ENCODE measurements at places on chromosomes 1 and 21.

DNA sequence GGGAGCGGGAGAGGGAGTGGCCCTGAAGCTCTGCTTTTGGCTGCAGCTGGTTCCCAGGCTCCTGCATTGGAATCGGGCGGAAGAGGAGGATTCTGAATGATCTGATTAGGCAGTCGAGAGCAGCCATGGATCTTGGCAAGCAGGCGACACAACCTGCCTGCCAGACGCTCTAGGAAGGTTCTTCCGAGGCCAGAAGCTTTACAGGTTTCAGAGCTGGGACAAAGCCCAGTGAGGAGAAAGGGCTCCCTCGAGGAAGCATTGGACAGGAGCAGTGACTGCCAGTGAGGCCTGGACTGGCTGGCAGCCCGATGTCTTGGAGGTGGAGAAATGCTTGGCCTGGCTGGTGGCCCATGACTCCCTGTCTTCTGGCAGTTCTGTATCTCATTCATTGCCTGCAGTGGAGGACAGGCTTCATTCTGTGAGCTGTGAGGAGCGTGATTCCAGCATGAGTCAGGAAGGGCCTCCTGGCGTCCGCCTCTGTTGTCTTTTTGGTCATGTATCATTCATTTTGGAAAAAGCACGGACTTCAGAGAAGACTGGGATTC lies 132.7 kb upstream of the IPO9 start:
- peak; percentile 88 for DNase-seq

- no peak for DNase-seq
Observed at GRCh38 chr1:54574158-54574778, 26.2 kb downstream of the ACOT11 start.

GRCh38 chr1:94676686-94677085 lies 135.1 kb upstream of the F3 start:
- DNase-seq, result no peak

- no peak for DNase-seq
Observed at GRCh38 chr1:3261007-3261968, 192.3 kb downstream of the PRDM16 start.

- no peak for DNase-seq
Observed at GRCh38 chr21:45817345-45817744, 164.2 kb upstream of the COL6A1 start.

GRCh38 chr1:30748098-30748698 lies 9.4 kb downstream of the LAPTM5 start:
- no peak for DNase-seq

DNA sequence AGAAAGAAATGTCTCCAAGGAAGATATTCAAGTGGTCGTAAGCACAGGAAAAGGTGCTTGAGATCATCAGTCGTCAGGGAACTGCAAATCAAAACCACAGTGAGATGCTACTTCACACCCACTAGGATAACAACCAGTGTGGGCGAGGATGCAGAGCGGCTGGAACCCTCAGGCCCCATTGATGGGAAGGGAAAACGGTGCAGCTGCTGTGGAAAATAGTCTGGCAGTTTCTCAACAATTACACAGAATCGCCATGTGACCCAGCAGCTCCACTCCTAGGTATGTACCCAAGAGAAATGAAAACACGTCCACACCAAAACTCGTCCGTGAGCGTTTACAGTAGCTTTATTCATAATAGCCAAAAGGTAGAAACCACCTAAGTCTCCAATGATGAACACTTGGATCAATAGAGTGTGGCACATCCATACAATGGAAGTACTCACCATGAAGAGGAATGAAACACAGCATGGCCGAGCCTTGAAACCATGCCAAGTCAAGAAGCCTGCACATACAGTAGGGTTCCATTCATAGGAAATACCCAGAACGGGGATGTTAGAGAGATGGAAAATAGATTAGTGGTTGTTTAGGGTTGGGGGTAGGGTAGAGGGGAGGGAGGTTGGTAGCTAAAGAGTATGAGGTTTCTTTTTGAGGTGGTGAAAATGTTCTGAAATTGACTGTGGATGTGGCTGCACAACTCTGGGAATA lies 6.1 kb downstream of the DFFB start:
- no peak for DNase-seq

GRCh38 chr1:183070923-183071618 lies 47.9 kb downstream of the LAMC1 start:
- DNase-seq, result peak; percentile 52

- DNase-seq, result no peak
Observed at GRCh38 chr1:110457206-110457605, 6.3 kb downstream of the PROK1 start.

- DNase-seq, result no peak
Observed at GRCh38 chr21:15061747-15062605, 2.8 kb downstream of the NRIP1 start.

GRCh38 chr1:85484716-85485115 lies 19.8 kb upstream of the DDAH1 start:
- no peak for DNase-seq

GRCh38 chr1:165877411-165877810 lies 50.0 kb downstream of the UCK2 start:
- no peak for DNase-seq

- peak; percentile 83 for DNase-seq
Observed at GRCh38 chr1:43763497-43763973, 56.2 kb downstream of the ST3GAL3 start.

DNA sequence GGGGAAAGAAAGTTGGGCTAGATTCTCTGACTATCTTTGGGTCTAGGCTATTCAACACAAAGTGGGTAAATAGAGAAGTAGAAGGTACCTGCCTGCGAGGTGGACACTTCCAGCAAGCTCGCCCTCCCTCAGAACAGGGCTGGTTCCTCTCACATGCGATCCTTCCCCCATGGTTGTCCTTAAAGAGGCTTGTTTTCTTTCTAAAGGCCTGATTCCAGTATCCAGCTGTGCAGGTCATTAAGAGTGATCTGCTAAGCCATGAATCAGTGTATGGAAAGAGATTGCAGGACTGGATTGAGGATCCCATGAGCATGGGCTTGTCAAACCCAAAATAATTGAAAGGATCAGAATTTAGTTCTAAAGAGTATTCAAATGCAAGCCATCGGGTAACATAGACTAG lies 189.0 kb downstream of the URB2 start:
- DNase-seq, result no peak

DNA sequence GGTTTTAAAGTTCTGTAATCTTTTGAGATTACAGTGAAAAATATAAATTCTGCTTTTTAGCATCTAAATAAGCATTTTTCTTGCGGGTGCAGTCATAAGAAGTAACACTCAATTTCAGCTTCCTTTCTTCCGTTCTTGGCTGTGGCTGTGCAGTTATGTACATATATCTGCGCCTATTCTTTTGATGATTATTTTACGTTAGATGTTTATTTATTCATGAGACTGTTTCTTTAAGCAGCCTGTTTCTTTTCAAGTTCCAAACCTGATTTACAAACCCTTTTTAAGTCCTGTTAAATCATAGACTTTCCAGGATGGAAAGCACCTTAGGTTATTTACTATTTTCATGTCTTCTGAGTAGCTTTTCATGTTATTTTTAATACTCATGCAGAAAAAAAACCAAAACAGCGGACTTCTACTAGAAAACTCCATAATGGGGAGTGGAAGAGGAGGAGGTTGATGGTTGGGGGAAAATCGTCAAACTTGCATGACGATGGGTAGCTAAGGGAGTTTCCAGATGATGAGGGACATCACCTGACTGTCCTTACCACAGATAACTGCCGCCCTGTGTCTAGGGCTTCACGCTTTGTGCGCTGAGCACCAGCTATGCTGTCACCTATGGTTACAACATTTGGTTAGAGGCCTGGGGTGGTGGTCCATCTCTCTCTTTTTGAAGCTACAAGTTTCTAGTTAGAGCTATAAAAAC lies 2.6 kb downstream of the PRDM2 start:
- DNase-seq, result no peak

DNA sequence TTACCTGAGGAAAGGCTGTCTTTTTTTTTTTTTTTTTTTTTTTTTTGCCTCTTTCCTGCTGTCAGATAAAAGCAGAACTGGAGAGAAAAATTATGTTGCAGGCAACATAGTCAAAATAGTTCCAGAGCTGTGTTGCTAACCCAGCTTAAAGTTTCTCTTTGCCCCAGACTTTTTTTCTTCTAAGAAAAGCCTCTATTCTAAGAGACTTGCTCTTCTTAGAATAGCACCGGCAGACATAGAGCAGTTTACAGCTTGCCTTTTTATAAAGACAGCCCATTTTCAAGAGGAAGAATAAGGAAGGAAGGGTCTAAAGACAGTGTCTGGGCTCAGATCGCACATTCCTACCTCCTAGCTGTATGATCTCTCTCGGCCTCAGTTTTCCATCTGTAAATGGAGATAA lies 88.7 kb downstream of the TENT5C start:
- DNase-seq, result no peak

All from hindlimb muscle (tissue), 1 donor.